Activated CD4-positive, alpha-beta T cell treated with anti-CD3 and anti-CD28 coated beads, Interleukin-2, amount 50 U/mL, for 1 hour (primary cell): ENCODE measurements at places on chromosomes 2 and 18.

GRCh38 chr2:209663139-209663538 is 108.5 kb upstream of the UNC80 start:
- DNase-seq, result no peak

DNA sequence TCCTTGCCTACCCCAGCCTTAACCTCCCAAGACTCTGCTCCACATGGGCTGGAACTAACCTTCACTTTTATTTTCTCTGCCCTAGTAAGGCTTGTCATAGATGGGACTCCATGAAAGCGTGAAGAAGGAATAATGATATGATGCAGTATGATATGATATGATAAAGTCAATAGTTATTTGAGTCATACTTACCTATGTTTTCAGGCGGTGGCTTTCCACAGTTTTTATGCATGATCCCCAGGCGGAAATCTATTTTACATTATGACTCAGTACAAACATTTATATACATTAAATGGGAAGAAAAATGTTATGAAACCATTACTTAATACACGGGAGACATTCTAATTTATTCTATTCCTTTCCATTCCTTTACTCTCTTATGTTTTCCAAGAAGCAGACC is 5.6 kb downstream of the ACMSD start:
- DNase-seq, result no peak

- no peak for DNase-seq
Measured at GRCh38 chr2:113879457-113879856, 10.4 kb upstream of the ACTR3 start.

DNA sequence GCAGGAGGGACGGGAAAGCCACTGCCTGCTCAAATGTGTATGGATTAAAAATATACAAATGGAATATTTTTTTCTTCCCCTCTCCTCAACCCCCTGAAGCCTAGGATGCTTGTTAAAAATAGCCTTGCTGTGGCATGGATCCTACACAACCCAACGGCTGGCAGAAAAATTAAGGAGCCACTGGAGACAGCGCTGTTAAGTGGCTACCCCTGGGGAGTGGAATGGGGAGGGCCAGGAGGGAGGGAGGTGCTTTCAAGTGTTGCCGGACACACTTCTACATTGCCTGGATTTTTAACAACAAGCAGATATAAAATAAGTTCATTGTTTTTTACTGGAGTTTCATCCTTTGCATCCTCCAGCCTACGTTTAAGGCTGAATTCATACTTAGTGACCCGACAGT is 66.6 kb downstream of the ZBTB7C start:
- DNase-seq, result no peak

GRCh38 chr2:188787658-188788240 is 186.4 kb upstream of the COL3A1 start:
- no peak for DNase-seq
